ENCODE measurements at places on chromosomes 6 and 20. TPM values are rescaled to one million over a fixed set of nuclear protein-coding genes. Genes with fewer than 3 reads are reported as not detected.

Gene RAET1L
- not detected for total RNA-seq

GRCh38 chr20:39233755-39234154, 271.6 kb downstream of the DHX35 start:
- no peak overlapping the region for H3K27ac ChIP-seq
- peaks cover 6% of the 10 kb centered on the region for H3K27me3 ChIP-seq
- no peaks in the 10 kb centered on the region for H3K36me3 ChIP-seq
- DNase-seq: no peak
- no peak overlapping the region for H3K4me3 ChIP-seq
- H3K4me1 ChIP-seq: no peaks in the 10 kb centered on the region

GRCh38 chr6:161745594-161746141, 471.8 kb upstream of the AGPAT4 start:
- no peak overlapping the region for H3K27ac ChIP-seq
- H3K36me3 ChIP-seq: no peaks in the 10 kb centered on the region
- H3K27me3 ChIP-seq: no peaks in the 10 kb centered on the region
- 0 out of 2 replicates have a peak, but pooled peaks cover 2% of the 10 kb centered on the region for H3K4me1 ChIP-seq

DNA sequence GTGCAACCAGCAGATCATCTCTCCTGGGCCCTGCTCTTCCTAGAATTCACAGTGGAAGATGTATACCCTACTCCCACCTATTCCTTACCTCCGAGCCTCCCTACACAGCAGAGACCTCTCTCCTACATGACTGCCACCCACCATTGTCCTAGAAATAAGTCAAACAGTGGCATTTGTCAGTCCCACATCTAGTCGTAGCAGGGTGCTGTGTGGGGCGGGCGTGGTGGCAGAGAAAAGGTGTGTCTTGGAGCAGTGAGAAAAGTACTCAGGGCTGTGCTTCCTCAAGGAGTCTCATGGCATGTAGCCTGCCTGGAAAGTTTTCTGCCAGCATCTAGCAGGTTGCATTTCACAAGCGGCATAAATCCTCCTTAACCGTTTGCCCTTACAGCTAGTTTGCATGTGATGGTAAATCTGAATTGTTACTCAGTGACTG, 59.4 kb upstream of the PTGIS start:
- no peaks in the 10 kb centered on the region for H3K27me3 ChIP-seq
- no peak overlapping the region for H3K27ac ChIP-seq
- H3K4me1 ChIP-seq: peaks cover 43% of the 10 kb centered on the region

GRCh38 chr6:43020847-43021246, 576 bp upstream of the RRP36 start:
- peak overlapping the region; percentile 87 for H3K27ac ChIP-seq
- H3K27me3 ChIP-seq: no peaks in the 10 kb centered on the region
- peak overlapping the region; percentile 74 for H3K4me3 ChIP-seq
- H3K4me1 ChIP-seq: peaks cover 12% of the 10 kb centered on the region
- DNase-seq: peak; percentile 36
- H3K36me3 ChIP-seq: peaks cover 40% of the 10 kb centered on the region

- peaks cover 48% of the 10 kb centered on the region for H3K4me1 ChIP-seq
- peaks cover 34% of the 10 kb centered on the region for H3K36me3 ChIP-seq
- peak overlapping the region; percentile 97 for H3K27ac ChIP-seq
- H3K4me3 ChIP-seq: peak overlapping the region; percentile 94
- H3K27me3 ChIP-seq: no peaks in the 10 kb centered on the region
These were observed 712 bp downstream of the DEK start for GRCh38 chr6:18263418-18264218.

Data from WTC11 (cell line).